ENCODE measurements at places on chromosomes 5 and 9.

- DNase-seq: no peak
Observed at GRCh38 chr5:89545076-89545475, 662.1 kb upstream of the MEF2C start.

DNA sequence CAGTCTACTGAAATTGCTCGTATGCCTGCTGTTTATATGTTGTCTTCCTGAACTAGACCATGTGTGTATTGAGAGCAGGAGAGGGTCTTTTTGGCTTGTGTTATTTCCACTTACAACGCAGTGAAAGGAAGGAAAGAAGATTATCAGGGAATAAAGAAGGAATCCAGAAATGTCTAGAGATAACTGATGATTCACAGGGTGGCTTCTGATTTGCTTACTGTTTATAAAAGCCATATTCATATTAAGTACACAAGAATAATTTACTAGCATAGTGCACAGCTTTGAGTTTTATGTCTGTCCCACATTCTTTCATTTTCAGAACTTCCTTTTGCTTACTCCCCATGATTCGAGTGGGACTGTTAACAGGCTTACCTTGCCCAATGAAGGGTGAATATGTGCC lies 72.1 kb downstream of the PRLR start:
- DNase-seq: no peak

- DNase-seq: no peak
Observed at GRCh38 chr9:123927625-123928532, 2.0 kb downstream of the DENND1A start.

GRCh38 chr5:74903165-74903787 lies 37.1 kb upstream of the FAM169A start:
- no peak for DNase-seq
